CD8-positive, alpha-beta T cell (primary cell): ENCODE measurements at places on chromosomes 12 and 14.

DNA sequence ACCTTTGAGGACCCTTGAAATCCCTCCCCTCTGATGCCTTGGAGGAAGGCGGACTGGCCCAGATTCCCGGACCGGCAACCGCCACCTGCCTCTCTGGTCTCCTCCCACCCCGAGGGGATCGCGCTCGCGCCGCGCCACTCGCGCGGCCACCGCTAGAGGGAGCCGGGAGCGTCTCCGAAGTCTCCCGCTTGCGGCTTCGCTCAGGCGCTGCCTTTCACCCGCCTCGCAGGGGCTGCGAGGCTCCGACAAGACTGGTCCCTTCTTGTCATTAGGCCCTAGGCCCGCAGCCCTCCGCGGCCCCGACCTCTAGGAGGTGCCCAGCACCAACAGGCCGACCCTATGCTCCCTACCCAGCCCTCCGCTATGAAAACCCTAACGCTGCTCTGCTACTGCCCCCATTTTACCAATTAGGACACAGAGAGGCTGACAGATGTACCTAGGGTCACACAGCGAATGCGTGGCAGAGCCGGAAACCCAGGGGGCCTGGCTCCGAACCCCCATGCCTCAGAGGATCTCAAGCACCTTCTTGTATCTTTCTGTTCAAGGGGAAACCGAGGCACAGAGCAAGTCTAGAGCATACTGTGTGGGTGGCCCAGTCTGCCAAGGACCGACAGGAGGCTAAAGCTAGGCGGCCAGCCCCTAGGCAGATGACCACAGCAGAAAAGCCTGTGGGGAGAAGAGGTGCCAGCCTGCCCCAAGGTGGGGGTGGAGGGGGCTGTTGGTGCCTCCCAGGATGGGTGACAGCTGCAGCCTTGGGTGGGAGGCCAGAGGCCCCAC, 21.4 kb upstream of the VSX2 start:
- DNase-seq = peak; percentile 74

GRCh38 chr12:121095544-121096198, 37.0 kb upstream of the P2RX7 start:
- DNase-seq = peak; percentile 82

GRCh38 chr14:25150934-25151790, 101.2 kb upstream of the STXBP6 start:
- no peak for DNase-seq

GRCh38 chr12:68675101-68675842, 11.5 kb upstream of the NUP107 start:
- peak; percentile 69 for DNase-seq

DNA sequence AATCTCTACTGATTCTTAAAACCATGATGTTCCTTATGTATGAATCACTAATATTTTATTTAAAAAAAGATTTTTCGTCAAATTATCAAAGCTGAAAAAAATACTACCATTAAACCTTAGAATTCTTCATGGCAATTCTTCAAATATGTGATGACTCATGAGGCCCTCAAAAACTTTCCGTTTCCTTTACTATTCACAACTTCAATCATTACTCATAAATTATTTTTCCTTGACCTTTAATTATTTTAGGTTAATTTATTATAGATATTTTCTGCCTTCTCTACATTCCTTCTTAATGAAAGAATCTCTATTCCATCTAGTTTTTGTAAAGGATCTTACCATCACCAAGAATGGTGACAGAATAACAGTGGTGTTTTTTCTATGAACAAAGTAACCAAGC, 162.1 kb upstream of the SOX5 start:
- no peak for DNase-seq

- no peak for DNase-seq
These were observed 464.6 kb downstream of the PCNX1 start for GRCh38 chr14:71371711-71372396.

- DNase-seq = no peak
These were observed 7.3 kb downstream of the STXBP6 start for GRCh38 chr14:25042362-25043299.

- DNase-seq = no peak
These were observed 9.6 kb upstream of the TEP1 start for GRCh38 chr14:20422886-20423285.

DNA sequence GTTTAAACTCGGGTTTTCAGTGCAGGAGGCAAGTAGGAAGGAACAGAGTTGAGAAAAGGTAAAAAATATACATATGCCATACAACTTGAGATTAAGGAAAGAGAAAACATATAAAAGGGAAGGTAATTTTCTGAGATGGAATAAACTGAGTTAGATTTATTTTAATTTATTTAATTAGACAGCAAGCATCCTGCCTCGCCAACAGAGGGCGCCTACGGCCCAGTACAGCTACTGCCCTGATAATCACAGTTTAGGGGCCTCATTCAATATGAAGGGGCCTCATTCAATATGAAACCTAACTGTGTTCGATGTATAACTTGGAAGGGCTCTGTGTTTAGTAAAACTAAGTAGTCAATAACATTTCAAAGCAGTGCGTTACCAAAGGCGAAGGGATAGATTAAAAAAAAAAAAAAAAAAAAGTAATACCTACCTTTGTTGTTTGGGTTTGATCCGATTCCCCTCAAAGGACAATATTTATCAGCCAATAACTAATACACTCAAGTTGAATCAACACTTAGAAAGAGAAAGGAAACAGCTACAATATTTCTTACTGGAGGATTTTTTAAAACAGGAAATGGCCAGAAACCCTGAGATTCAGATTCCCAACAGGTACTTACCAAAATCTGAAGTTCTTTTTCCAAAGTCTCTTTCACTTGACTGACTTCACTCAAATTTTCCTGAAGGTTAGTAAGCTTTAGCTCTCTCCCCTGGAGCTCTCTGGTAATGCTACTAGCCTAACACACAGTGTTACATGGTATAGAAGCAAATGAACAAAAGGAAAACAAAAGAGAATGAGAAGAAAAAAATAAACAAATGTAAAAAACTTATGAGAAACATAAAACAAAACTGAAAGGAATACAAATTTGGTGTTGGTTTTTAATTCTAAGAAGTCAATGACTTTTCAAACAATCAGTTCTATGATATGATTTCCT, 70.0 kb upstream of the VPS33A start:
- DNase-seq = peak; percentile 16

GRCh38 chr14:70907996-70908934, 1.0 kb downstream of the PCNX1 start:
- DNase-seq = peak; percentile 47

- DNase-seq = no peak
These were observed 162.1 kb upstream of the IFNG-AS1 start for GRCh38 chr12:67826946-67827720.

GRCh38 chr14:68664225-68664681, 128.6 kb downstream of the ZFP36L1 start:
- DNase-seq = no peak

DNA sequence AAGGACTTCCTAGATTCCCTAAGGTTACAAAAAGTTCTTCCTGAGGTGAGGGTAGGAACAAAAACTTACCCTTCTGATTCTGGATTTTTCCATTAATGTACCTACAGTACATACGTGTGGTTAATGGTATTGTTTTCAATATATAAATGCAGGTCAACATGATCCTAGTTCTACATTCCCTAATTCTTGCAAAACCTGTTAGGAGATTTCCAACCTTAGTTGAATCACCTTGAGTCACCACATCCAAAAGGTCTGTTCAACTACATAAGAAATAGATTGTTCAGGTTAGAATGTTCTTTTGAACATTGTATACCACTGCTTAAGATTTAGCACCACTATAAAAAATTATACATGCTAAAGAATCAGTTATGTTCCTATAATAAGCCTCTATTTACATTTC, 118.9 kb downstream of the GARIN6 start:
- DNase-seq = no peak

- no peak for DNase-seq
These were observed 155.2 kb downstream of the STXBP6 start for GRCh38 chr14:24894583-24895242.

GRCh38 chr12:45170456-45171042, 45.3 kb upstream of the ANO6 start:
- peak; percentile 72 for DNase-seq

DNA sequence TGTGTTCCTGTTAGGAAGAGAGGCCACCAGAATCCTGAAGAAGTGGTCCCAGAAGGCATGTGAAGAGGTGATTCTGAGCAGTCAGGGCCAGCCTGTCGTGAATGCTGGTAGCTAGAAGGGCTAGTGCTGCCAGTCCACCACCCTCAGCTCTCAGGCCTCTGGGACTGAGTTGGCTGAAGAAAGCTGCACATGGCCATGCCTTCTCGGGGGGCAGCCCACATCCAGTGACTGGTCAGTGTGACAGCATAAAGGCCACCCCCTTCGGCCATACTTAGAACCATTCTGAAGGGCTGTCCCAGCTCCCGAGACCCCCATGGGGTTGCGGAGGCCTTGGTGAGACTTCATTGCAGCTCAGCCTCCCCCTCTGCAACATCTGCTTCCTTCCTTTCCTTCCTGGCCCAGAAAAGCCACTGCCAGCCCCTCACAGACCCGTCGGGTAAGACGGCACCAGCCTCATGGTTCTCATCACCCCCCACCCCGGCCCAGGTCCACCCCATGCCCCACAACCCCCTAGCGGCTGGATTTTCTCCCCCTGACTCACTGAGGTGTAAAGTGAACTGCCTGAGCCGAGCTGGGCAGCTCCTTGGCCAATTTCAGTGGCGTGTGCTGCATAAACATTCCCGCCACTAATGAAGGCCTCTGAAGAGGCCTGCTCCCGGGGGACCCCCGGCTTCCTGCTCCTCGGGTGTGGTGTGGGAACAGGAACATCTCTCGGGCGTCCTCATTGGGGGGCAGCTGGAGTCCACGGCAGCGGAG, 49.5 kb upstream of the DIO3 start:
- DNase-seq = no peak

GRCh38 chr14:66117600-66117999, 368.6 kb upstream of the CCDC196 start:
- DNase-seq = no peak

DNA sequence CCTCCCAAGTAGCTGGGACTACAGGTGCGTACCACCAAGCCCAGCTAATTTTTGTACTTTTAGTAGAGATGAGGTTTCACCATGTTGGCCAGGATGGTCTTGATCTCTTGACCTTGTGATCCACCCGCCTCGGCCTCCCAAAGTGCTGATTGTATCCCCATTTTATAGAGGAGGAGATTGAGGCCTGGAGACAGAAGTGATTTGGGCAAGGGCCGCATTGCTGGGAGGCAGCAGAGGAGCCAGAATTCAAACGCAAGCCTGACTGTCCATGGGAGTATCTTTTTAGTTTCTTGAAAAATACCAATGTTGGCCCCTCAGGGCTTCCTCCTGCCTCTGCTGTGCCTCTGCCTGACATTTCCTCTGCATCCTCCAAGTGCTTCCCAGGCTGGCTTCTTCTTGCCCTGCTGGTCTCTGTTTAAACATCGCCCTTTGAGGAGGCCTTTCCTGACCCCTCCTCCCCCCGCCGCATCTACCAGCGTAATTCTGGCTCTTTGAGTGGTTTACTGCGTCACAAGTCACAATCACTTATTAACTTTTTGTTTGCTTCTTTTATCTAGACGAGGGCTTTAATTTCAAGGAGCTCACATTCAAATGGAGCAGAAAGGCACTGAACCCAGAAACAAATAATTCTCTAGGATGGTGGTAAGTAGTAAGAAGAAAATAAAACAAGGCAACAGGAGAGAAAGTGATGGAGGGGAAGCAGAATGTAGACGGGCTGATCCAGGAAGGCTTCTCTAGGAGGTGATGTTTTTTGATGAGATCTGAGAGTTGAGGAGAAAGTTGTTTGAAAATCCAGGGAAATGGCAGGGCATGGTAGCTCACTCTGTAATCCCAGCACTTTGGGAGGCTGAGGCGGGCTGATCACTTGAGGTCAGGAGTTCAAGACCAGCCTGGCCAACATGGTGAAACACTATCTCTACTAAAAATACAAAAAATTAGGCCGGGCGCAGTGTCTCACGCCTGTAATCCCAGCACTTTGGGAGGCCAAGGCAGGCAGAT, 91.0 kb upstream of the MED13L start:
- DNase-seq = no peak

DNA sequence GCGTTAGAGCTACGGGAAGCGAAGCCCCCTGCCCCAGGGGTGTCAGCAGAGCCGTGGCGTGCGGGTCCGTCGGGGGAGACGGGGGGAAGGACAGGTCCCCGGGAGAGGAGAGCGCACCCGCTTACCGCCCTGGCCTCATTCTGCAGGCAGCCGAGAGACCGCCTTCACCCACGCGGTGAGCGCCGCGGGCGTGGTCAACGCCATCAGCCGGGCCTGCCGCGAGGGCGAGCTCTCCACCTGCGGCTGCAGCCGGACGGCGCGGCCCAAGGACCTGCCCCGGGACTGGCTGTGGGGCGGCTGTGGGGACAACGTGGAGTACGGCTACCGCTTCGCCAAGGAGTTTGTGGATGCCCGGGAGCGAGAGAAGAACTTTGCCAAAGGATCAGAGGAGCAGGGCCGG, 10.5 kb downstream of the WNT5B start:
- DNase-seq = no peak

DNA sequence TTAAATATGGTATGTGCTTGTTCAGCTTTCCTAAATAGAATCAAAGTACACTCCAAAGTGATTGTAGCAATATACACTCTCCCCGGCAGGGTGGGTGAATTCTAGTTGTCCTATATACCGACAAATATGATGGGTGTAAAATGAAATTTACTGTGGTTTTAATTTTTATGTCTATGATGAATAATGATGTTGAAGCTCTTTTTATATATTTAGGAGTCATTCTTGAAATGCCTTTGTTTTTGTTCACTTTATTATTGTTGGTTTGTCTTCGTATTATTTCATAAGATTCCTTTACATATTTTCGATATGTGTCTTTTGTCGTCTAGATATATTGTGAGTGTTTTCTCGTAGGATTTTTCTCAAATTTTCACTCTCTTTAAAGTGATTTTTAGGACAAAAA, 105.7 kb downstream of the PDE3A start:
- DNase-seq = no peak
